ENCODE measurements at places on chromosomes 1 and 21.

- H3K27ac ChIP-seq = no peak overlapping the region
- H3K4me1 ChIP-seq = no peaks in the 10 kb centered on the region
- no peak for DNase-seq
- no peak overlapping the region for H3K4me3 ChIP-seq
- no peaks in the 10 kb centered on the region for H3K36me3 ChIP-seq
Observed at GRCh38 chr1:162004441-162004950, 19.2 kb downstream of the OLFML2B start.

DNA sequence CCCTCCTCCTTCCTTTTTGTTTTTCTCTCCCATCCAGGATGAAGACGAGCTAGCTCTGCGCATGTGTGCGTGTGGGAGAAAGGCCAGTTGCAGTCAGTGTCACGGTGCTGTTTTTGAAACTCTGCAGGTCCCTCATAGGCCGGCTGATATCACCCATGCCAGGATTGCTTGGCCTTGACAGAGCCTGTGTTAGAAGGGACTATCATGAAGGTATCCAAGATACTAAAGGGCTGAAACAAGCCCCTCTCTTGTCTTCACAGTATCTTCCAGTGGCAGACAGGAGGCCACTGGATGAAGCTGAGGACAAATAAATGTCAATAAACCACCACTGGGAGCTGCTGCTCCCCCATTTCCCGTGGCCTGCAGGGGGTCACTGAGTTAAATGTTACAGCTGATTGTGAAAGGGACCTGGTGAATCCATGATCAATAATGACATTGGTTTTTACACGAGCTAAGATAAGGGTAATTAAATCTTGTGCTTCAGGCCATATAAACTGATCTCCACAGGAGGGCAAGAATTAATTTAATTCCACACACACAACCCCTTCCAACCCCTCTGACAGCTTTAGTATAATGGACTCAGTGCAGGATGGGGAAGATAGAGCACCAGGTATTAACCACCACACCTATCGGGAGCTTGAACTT lies 64.6 kb upstream of the TARBP1 start:
- H3K27me3 ChIP-seq = no peaks in the 10 kb centered on the region
- H3K27ac ChIP-seq = peak overlapping the region; percentile 97
- DNase-seq = peak; percentile 80
- H3K4me3 ChIP-seq = no peak overlapping the region

- peak; percentile 97 for DNase-seq
- H3K27me3 ChIP-seq = no peaks in the 10 kb centered on the region
- H3K4me3 ChIP-seq = peak overlapping the region; percentile 53
- H3K27ac ChIP-seq = peak overlapping the region; percentile 85
Observed at GRCh38 chr1:150213170-150214098, 22.5 kb downstream of the ANP32E start.

- H3K4me3 ChIP-seq = no peak overlapping the region
- no peaks in the 10 kb centered on the region for H3K27me3 ChIP-seq
- H3K27ac ChIP-seq = no peak overlapping the region
- H3K4me1 ChIP-seq = peaks cover 20% of the 10 kb centered on the region
Observed at GRCh38 chr21:33762803-33763581, 120.7 kb downstream of the ITSN1 start.

DNA sequence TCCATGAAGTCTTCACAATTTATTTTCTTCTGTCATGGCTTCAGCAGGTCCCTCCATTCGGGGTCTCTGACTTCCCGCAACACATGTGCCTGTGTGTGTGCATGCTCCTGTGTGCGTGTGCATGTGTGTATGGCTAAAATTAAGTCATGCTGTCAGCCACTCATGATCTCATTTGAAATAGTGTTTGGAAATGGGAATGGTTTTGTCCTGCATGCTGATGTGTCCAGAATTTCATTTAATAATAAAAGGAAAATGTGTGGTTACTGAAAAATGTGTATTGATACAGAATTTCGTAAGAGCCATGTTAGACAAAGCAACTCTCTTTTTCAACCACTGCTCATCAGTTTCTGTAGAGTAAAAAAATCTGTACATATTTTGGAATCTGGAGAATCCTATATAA lies 123.8 kb upstream of the PRDX6 start:
- no peaks in the 10 kb centered on the region for H3K4me1 ChIP-seq
- H3K27ac ChIP-seq = no peak overlapping the region
- DNase-seq = no peak
- H3K36me3 ChIP-seq = no peaks in the 10 kb centered on the region
- H3K4me3 ChIP-seq = no peak overlapping the region
- H3K27me3 ChIP-seq = no peaks in the 10 kb centered on the region

DNA sequence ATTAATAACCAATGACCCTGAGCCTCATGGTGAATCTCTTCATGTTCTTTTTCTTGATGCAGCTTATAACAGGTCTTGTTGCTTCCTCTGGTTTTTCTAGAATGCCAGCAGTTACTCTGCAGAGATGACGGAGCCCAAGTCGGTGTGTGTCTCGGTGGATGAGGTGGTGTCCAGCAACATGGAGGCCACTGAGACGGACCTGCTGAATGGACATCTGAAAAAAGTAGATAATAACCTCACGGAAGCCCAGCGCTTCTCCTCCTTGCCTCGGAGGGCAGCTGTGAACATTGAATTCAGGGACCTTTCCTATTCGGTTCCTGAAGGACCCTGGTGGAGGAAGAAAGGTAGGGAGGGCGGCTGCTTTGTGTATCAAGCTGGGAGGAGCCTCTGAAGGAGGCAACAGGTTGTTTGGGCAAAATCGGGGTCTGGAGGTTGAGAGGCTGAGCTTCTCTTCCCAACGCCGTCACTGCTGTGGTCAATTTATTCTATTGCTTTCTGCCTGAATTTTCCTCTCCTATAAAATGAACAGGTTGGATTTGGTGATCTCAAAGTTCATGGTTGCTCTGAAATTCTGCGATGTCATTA lies 6.7 kb downstream of the ABCG1 start:
- H3K27me3 ChIP-seq = no peaks in the 10 kb centered on the region
- DNase-seq = no peak
- peaks cover 8% of the 10 kb centered on the region for H3K36me3 ChIP-seq
- no peak overlapping the region for H3K27ac ChIP-seq
- no peak overlapping the region for H3K4me3 ChIP-seq
- peaks cover 51% of the 10 kb centered on the region for H3K4me1 ChIP-seq

DNA sequence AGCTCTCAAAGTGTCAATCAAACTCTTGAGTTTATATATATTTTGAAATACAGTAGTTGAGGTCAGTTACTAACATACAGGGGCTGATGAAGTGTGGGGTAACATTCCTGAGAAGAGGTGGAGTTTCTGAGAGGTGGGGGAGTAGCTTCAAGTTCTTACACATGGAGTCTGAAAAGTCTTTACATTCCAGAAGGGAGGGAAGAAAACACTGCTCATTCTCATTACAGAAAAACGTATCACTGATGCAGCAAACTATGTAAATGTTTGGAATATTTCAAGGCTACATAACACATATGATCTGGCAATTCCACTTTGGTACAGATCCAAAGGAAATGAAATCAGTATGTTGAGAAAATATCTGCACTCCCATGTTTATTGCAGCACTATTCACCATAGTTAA lies 1065.8 kb upstream of the B3GALT2 start:
- no peaks in the 10 kb centered on the region for H3K36me3 ChIP-seq
- H3K4me3 ChIP-seq = no peak overlapping the region
- no peak for DNase-seq
- H3K27ac ChIP-seq = no peak overlapping the region
- H3K4me1 ChIP-seq = no peaks in the 10 kb centered on the region

GRCh38 chr21:42413500-42413899 lies 9.8 kb downstream of the UBASH3A start:
- H3K27ac ChIP-seq = no peak overlapping the region
- DNase-seq = no peak
- H3K36me3 ChIP-seq = no peaks in the 10 kb centered on the region

DNA sequence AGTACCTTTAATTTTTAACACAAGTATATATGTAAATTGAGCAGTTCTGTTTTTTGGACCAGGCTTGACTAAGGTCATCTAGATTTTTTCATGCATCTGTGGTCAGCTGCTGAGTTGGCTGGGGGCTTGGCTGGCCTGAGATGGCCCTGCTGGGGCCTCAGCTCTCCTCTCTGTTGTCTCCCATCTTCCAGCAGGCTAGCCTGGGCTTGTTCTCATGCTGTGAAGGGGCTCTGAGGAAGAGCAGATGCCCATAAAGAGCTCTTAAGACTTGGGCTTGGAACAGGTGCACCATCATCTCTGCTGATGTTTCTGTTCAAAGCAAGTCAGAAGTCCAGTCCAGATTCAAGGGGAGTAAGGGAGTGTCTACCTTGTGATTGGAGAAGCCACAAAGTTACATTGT lies 51.2 kb upstream of the TNR start:
- DNase-seq = no peak
- H3K4me3 ChIP-seq = no peak overlapping the region
- no peaks in the 10 kb centered on the region for H3K27me3 ChIP-seq
- peaks cover 4% of the 10 kb centered on the region for H3K4me1 ChIP-seq
- H3K36me3 ChIP-seq = no peaks in the 10 kb centered on the region
- no peak overlapping the region for H3K27ac ChIP-seq

DNA sequence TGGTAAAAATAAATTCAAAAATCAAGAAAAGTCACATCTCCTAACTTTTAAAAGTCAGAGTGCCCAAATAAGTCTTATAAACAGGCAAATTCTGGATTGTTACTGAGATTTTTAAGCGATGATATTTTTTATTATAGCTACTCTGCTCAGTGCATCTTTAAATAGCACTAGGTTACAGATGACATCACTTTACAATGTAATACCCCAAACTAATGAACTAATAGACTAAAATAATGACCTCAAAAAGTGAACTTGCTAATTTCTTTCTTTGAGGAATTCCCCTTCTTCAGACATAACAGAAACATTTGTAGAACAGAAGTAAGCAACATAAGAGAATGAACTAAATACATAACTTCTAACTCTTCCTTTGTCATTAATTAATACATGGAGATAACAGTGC lies 33.0 kb upstream of the ACTA1 start:
- peaks cover 93% of the 10 kb centered on the region for H3K36me3 ChIP-seq
- H3K27me3 ChIP-seq = no peaks in the 10 kb centered on the region
- no peak overlapping the region for H3K27ac ChIP-seq
- no peaks in the 10 kb centered on the region for H3K4me1 ChIP-seq

GRCh38 chr1:182056601-182057366 lies 4.7 kb downstream of the ZNF648 start:
- no peaks in the 10 kb centered on the region for H3K36me3 ChIP-seq
- H3K27ac ChIP-seq = no peak overlapping the region
- peak overlapping the region; percentile 2 for H3K4me3 ChIP-seq
- H3K27me3 ChIP-seq = peaks cover 49% of the 10 kb centered on the region
- H3K4me1 ChIP-seq = no peaks in the 10 kb centered on the region

DNA sequence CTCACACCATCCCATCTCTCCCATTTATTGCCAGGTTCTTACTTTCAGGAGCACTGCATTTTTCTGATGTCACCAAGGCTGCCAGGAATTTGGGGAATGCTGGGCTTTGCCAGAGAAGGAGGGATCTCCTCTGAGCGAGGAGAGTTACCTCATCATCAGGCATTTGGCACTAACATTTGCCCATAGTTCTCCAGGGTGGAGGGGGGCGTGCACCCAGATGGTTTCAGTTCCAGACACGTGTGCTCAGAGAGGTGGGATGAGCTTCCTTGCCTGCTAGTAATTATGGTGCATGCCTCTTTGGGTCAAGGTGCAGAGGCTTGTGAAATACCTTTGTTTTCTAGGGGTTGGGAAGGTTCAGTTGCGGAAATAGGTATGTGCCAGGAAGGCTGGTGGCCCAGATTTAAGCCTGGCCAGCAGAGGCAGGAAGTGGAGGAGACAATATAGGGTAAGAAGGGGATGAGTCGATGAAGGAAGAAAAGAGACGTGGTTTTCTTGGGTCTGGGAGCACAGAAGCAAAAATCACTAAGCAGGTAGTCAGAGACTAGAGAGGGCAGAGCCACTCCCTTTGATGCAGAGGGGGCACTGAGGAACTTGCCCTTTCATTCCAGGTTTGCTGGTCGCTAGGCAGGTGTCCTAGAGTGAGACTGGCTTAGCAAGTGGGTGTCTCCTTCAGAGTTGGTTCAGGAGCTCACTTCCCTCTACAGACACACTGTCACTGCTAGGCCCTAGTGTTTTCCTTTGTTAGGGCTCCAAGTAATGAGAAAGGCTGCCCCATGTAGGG lies 7.2 kb downstream of the TUFT1 start:
- H3K27ac ChIP-seq = no peak overlapping the region
- H3K4me3 ChIP-seq = no peak overlapping the region
- no peaks in the 10 kb centered on the region for H3K4me1 ChIP-seq
- no peak for DNase-seq

All from heart left ventricle (tissue), 16 donors.